Fibroblast of skin of right biceps (primary cell): ENCODE measurements at places on chromosomes 4 and X.

DNA sequence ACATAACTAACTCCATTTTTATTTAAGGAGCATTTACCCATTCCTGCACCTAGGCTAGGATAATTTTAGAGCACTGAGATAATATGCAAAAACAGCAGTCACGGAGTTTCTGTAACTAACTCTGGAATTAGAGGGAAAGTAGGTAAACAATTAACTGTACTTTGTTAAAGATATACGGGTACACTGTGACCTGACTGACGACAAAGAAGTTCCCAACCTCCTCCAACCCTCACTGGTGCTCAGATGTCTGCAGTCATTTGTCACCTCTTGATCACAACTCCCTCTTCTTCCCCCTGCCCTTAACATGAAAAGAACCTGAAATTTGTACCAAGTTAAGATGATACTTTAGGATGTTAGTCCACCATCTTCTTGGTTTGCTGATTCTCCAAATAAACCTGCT is 42.0 kb upstream of the TAPT1 start:
- DNase-seq = no peak

DNA sequence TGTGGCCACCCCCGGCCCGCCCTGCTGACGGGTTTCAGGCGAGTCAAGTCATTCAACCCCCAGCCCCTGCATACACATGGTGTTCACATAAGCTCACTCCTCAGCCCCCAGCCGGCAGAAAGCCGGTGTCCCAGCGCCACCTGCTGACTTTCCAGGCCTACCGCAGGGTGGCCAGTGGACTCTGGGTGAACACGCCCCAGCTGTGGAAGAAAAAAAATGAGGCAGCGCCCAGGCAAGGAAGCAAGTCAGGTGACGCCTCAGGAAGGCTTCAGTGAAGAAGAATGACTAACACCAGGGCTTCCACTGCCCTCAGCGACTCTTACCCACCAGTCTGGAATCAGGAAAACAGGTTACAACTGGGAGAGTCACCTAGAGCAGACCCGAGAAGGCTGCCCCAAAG is 15.8 kb downstream of the BCAP31 start:
- peak; percentile 72 for DNase-seq

- DNase-seq = peak; percentile 13
Observed at GRCh38 chrX:8305350-8305749, 134.3 kb upstream of the VCX2 start.

DNA sequence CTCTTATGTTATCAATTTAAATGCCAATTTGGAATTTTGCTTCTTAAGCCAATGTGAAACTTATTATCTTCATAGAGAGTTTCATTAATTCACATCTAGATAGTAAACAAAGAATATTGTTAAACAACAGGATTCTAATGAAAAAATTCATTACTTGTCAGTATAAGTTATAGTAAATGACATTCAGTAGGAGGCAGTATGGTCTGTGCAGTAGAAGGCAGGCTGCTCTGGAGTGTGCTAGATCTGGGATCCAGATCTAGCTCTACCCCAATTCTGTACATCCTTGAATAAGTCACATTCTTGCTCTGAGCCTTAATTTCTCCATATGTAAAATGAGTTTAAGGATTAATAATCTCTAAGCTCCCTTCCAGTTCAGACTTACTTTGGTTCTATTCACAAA is 202.7 kb upstream of the POU3F4 start:
- no peak for DNase-seq

DNA sequence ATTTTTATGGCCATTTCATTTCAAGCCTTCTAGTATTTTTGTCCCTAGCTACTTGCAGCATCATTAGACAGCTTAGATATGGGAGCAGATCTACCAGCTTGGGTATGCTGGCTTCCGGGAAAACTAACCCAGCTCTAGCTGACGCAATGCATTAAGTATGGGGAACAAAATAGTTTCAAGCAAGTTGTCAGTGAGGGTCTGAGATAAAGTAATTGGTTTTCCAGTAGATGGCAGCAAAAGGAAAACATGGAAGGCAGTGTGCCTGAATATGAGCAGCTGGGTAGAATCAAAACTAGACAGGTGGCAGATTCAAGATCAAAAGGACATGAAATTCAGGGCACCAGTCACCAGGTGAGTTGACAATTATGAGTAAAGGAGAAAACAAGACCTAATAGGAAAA is 340.9 kb upstream of the CTSO start:
- DNase-seq = peak; percentile 93

- no peak for DNase-seq
Observed at GRCh38 chr4:98528882-98529281, 129.5 kb downstream of the TSPAN5 start.

GRCh38 chrX:97529536-97530200 is 646.0 kb downstream of the RPA4 start:
- peak; percentile 47 for DNase-seq

- no peak for DNase-seq
Observed at GRCh38 chrX:69374569-69374968, 129.6 kb upstream of the NALF2 start.

DNA sequence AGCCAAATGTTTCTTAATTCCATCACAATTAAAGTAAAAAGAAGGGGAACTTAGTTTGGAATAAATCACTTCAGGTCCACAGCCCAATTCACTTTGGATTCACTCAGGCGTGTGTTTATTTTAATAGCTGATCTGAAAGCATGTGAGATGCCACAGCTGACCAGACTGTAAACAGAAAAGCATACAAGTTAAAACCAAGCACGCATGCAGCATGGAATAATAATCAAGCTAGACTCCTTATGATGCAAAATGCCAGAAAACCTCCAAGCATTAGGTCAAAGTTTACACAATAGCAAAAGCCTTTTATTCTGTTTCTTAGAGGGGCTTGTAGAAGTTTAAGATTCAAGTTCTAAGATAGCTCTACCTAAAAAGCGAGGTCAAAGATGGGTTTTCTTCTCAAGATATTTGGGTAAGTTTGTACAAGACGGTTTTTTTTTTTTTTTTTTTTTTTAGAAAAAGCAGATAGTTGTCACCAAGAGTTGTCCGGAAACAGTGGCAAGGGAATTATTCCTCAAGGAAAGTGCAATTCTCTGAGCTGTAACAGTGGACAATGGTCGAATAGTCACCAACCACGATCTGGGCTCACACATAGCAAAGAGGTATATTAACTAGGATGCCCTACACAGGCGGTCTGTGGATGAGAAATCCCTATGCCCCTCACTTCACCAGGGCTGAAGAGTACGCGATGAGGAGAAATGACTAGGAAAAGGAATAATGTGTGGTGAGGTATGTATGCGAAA is 763 bp upstream of the PRRG1 start:
- DNase-seq = no peak
